GM12878 (cell line): ENCODE measurements at places on chromosomes 4 and X.
A peak's percentile ranks its signal among the peaks of the same experiment; 100 is the strongest.

DNA sequence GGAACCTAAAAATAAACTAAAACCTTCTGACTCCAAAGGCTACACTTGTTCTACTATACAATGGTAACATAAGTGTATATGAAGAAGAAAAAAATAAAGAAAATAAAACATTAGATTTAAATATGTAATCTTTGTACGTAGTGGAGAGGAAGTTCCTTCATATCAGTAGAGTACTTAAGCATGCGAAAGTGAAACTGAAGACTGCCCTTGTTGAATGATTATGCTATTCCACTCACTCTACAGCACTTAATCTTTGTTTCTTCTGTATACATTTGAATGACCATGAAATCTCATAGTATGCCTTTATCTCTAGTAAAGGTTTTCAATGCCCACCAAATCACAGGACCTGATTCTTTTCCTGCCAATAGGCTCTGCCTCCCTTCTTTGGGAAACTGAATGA, 78.9 kb downstream of the NDST3 start:
- no peak for DNase-seq

DNA sequence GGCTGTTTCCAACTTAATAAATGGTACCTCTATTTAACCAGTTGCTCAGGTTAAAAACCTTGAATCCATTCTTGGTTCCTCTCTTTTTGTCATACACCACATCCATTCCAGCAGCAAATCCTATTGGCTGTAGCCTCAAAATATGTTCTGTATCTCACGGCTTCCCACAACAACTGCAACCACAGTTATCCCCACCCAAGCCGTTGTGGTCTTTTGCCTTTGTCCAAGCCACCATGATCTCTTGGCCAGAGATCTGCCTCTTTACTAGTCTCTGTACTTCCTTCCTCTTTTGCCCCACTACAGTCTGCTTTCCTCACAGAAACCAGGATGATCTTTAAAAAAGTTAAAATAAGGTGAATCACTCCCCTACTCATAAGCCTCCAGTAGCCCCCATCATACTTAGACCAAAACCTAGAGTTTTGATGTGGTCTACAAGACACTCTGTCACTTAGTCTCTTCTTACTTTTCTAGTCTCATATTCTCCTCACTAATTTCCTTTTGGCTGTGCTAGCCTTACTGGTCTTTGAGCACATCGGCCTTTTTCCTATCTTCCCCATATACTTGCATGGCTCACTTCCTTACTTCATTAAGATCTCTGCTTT, 10.3 kb downstream of the MAOA start:
- DNase-seq: no peak

DNA sequence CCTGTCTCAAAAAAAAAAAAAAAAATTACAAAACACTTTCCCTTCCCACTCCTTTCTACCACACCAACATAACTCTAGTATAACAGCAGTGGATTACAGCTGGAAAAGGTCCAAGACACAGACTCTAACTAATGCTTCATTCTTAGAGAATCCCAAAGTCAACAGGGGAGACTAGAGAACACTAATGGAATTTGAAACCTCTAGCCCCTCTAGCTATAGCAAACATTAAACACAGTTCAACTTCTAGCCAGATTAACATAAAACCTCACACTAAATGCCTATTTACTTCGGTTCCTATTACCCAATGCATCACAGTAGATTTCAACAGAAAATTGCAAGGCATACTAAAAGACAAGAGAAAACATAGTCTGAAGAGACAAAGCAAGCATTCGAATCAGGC, 10.5 kb upstream of the DHX15 start:
- no peak for DNase-seq

- DNase-seq: no peak
Measured at GRCh38 chr4:8656185-8656517, 63.6 kb downstream of the CPZ start.

- no peak for DNase-seq
Measured at GRCh38 chr4:129261584-129261983, 165.6 kb downstream of the C4orf33 start.

- DNase-seq: peak; percentile 15
Measured at GRCh38 chrX:135086197-135086854, 34.0 kb downstream of the ETDB start.

GRCh38 chr4:119526786-119527550, 101.6 kb downstream of the PDE5A start:
- no peak for DNase-seq

GRCh38 chr4:138460477-138461414, 218.6 kb upstream of the SLC7A11 start:
- no peak for DNase-seq

- no peak for DNase-seq
Measured at GRCh38 chr4:99833756-99834155, 17.1 kb downstream of the DAPP1 start.

GRCh38 chrX:129724754-129725153, 14.0 kb upstream of the XPNPEP2 start:
- no peak for DNase-seq

- no peak for DNase-seq
Measured at GRCh38 chrX:140507982-140508305, 3.1 kb upstream of the SOX3 start.

DNA sequence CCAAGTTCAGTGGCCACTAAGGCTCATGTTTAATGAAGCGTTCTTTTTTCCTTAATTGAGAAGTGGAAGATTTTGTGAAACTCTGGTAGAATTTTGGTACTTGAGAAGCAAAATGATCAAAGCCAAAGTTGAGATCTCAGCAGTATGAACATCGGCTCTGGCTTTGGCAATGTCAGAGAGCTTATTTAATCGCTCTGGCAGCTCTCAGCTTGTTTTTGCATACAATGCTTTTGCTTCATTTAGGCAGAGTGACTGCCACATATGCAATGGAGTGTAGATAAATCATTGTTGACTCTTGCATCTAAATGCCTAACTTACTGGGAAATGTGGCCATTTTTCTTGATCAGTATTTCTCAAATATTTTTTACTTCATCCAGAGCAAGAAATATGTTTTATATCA, 135.7 kb downstream of the AASDH start:
- DNase-seq: no peak

DNA sequence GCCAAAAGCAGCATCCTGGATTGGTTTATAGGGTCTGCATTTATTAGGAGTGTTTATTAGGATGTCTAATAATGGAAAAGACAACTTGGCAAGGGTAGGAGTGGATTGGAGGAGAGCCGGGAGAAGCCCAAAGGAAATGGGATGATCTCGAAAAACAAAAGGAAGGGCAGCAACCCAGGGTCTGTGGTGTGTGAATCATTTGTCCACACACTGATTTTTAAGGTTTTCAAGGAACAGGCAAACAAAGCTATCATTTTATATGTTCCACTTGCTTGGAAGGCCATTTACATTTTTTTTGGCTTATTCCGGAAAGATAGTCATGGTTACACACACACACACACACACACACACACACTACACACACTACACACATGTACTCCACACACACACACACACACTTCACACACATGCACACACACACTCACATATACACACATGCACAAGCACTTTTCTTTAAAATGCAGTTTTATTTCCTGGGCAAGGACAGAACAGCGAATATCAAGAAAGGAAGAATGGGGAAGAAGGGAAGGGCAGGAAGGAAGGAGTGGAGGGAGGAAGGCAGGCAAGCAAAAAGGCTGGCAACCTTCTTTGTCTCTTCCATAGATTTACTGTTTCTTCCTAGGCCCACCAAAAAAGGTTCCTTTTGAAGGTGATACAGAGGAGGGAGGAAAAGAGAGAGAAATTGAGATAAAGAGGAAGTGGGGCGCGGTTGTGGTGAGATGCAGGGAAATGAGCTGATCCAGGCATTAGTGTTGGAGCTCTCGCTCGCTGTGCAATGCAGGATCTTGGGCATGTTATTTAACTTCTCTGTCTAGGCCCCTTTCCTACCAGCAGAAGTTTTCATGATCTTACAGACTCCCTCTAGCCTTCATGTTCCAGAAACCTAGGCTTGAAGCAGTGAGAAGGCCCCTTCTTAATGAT, 88.6 kb upstream of the MAML3 start:
- no peak for DNase-seq

DNA sequence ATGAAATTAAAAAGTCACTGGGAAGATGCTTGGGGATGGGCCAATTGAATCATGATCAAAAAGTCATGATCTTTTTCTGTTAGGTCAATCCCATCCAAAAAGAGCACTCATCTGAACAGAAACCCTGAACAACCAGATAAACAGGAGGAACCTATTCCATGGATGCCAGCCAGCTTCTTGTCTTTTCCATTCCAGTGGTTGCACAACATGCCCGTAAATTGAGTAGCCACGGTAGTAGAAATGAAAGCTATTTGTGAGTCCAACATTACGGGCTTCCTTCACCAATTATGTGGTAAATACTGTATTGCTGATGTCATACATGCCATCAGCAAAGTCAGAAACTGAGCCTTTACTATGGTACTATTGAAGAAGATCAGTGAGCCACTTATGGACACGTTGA, 982.4 kb upstream of the HS3ST1 start:
- DNase-seq: no peak

GRCh38 chr4:118889312-118889691, 648 bp downstream of the SYNPO2 start:
- DNase-seq: no peak

DNA sequence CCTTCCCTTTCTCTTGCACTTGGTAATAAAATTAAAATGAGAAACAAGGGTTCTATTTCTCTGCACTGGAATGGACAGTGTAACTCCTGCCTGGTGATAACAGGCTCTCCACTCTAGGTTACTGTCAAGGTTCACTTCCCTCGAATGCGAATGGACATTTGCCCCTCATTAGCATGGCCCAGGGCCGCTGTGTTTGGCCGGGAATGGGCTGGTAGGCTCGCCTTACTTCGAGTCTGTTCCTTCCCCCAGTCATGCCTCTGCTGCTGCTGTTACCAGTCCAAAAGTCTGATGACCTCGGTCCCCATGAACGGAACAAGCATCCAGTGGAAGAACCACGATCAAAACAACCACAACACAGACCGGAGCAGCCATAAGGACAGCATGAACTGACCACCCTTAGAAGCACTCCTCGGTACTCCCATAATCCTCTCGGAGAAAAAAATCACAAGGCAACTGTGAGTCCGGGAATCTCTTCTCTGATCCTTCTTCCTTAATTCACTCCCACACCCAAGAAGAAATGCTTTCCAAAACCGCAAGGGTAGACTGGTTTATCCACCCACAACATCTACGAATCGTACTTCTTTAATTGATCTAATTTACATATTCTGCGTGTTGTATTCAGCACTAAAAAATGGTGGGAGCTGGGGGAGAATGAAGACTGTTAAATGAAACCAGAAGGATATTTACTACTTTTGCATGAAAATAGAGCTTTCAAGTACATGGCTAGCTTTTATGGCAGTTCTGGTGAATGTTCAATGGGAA, 61.5 kb downstream of the EDNRA start:
- DNase-seq: no peak

DNA sequence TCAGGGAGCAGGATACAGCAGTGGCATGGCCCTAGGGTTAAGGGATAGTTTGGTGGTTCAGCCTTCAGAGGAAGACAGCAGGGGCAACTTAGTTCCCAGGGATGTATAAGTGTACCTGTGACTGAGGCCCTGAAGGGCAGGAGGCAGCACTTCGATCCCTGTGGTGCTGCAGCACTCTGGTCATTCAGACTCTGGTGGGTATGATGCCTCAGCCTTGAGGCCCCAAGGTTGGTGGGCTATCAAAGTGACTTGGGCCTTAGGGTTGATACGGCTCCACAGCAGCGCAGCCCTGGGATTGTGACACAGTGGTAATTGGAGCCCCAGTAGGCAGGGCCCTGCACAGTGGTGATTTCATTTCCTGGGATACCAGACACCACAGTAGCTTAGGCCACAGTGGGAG, 1703.1 kb downstream of the PCDH7 start:
- DNase-seq: no peak

DNA sequence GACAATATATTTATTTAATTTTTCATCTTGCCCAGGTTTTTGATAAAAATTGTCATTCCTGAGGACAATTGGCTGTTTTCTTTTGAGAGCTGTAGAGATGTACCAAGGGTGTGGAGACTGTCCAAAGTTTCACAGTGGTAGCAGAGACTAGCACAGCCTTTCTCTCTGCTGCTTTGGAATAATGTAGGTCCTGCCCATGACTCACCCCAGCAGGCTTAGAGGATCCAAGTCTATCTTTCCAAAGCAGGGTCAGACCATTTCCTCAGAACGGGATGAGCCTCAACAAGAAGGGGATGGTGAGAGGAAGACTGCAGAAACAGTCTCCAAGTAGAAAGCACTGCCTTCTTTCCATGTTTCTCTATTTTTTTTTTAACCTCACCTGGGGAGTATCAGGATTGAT, 131.5 kb upstream of the RPL34 start:
- DNase-seq: no peak

GRCh38 chrX:23797371-23798128, 14.6 kb downstream of the SAT1 start:
- no peak for DNase-seq

GRCh38 chr4:20370274-20370673, 118.6 kb downstream of the SLIT2 start:
- DNase-seq: no peak

GRCh38 chrX:131288738-131289511, at the start of gene IGSF1:
Gene IGSF1 (minus strand): TSS chrX:131289306. CDS start chrX:131286674, 2,632 bp downstream.
- no peak for DNase-seq

DNA sequence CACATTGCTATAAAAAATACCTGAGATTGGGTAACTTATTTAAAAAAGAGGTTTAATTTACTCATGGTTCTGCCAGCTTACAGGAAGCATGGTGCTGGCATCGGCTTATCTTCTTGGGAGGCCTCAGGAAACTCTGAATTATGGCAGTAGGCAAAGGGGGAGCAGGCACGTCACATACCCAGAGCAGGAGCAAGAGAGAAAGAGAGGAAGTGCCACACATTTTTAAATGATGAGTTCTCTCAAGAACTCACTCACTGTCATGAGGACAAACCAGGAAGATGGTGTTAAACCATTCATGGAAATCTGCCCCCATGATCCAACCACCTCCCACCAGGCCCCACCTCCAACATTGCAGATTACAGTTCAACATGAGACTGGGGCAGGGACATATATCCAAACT, 10.0 kb upstream of the AFF1 start:
- DNase-seq: no peak

DNA sequence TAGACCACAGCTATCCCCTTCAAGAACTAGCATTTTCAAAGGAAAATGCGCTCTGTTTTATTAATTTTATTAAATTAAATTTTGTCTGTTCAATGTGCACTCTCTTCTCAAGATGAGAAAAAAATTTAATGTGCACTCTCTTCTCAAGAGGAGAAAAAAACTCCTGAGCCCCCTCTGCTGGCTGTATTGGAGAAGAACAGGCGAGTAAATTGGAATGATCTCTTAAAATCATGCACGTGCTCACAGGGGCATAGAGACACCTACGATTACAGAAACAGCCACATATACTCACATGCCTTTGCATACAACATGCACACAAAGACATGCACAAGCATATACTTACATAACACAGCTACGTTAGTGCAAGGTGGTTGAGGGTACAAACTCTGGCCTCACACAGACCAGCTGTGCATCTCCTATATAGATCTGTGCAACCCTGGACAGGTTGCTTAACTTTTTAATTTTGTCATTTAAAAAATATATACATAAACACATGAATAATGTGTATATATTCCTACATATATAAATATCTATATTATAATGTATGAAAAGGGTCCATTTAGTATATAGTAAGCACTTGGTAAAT, 176.2 kb upstream of the CXorf66 start:
- peak; percentile 3 for DNase-seq

GRCh38 chr4:185229021-185229818, 19.8 kb downstream of the SNX25 start:
- DNase-seq: no peak

GRCh38 chr4:81738891-81739290, 267.2 kb upstream of the RASGEF1B start:
- DNase-seq: no peak

- no peak for DNase-seq
Measured at GRCh38 chr4:156961196-156962057, 10.2 kb downstream of the PDGFC start.
